ENCODE measurements at places on chromosomes 2 and 18.
A peak's percentile ranks its signal among the peaks of the same experiment; 100 is the strongest.

DNA sequence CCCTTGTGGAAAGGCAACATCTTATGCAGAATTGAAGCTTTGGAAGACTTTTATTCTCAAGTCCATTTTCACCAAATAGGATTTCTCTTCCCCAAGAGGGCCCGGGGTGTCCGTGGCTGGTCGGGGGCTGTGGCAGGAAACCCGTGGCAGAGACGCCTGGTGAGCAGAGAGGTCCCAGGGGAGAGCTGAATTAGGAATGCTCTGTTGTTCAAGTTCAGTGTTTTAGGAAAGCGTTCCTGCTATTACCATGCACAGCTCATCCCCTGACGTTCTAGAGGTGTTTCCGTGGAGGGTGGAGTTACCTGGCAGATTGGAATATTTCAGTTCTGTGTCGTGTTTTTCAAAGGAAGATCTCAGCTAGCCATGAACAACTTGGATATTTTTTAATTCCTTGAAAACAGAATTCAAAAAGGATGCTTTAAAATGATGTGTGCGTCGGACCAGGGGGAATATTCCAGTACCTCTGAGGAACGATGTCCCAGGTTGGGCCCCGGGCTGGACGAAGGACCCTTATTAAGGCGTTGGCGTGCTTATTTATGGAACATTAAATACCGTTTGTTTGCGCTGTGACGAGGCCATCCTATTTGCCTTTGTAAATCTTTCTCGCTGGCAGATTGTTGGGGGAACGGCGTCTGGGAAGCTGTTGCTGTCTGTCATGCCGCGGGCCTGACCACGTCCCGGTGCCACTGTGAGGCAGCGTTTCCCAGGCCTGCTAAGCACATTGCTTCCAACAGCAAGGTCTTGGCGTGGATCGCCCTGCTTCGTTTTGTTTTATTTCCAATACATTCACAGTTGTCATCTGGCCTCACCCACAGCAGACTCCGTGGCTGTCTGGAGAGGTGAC, 8.2 kb downstream of the NFATC1 start:
- no peak for DNase-seq

DNA sequence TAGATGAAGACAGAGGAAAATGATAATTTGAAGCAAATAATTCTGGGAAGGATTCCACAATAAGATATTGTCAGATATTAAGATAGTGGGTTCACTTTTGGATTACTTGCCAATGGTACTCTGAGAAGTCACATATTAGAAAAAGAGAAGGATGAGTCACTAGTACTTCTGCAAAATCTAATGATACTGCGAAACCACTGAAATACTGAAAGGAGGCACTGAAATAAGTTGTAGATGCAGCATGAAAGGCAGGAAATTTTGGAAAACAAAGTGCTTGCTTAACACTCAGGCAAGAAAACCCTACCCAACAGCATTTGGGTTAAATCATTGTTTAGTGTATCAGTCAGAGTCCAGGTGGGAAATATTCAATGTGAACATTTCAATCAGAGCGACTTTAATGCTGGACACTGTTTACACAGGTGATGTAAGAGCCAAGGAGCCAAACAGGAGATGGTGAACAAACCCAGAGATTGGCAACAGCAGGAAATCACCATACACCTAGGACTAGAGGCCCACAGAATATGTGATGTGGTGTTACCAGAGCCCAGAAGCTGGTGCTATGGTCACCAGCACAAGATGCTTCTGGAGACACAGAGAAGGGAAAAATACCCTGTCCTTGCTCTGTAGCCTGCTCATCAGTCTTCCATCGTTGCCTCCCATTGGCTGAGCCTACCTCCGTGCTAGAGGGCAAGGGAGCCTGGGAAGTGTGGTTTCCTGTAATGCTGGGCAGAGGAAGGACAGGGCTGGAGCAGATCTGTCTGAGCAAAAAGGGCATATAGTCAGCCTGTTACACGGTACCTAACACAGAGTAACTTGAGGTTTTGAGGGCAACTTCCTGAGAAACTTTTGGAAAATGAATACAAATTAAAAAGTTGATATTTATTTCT, 204.7 kb upstream of the ITGA4 start:
- DNase-seq: no peak

DNA sequence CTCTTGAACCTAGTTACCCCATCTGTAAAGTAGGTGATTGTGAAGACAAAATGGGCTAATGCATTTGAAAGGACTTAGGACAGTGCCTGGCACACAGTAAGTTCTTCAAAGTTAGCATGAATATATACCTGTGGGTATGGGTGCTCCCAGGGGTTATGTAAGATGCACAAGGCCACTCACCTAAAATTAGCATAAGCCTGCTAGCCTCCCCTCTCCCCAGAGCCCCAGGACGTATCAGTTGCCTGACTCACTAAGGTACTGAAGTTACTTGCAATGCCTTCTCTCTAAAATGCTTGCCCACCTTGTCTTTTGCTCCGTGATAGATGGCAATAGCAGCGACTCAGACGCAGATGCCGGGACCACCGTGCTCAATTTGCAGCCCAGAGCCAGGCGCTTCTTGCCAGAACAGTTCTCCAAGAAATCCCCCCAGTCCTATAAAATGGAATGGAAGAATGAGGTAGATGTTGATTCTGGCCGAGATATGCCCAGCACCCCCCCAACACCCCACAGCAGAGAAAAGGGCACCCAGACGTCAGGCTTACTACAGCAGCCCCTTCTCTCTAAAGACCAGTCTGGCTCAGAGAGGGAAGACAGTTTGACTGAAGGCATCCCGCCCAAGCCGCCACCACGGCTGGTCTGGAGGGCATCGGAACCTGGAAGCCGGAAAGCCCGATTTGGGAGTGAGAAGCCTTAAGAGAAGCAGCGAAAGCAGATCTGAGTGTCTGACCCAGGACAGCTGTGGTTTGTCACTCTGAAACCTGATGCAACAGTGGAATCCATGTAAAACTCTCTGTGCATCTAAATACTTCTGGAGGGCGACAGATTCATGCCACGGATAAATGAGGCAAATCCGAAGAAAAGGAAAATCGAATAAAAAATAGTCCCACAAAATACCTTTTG, 53.8 kb upstream of the TMEM182 start:
- no peak for DNase-seq

DNA sequence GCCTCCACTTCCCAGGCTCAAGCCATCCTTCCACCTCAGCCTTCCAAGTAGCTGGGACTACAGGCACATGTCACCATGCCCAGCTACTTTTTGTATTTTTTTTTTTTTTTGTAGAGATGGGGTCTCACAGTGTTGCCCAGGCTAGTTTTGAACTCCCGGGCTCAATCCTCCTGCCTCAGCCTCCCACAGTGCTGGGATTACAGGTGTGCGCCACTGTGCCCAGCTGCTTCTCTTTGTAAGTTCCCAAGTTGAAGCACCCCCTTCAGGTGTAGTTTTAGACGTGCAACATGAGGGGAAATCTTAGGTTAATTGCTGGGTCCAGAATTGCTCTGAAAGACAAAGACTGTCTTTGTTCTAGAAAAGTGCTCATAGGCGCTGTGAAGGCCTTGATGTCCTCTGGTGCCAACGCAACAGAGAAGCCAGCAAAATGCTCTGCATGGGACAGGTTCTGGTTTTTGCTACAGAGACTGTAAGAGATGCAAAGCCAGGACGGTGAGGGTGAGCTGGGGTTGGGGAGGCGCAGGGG, 46.6 kb downstream of the RRM2 start:
- no peak for DNase-seq

DNA sequence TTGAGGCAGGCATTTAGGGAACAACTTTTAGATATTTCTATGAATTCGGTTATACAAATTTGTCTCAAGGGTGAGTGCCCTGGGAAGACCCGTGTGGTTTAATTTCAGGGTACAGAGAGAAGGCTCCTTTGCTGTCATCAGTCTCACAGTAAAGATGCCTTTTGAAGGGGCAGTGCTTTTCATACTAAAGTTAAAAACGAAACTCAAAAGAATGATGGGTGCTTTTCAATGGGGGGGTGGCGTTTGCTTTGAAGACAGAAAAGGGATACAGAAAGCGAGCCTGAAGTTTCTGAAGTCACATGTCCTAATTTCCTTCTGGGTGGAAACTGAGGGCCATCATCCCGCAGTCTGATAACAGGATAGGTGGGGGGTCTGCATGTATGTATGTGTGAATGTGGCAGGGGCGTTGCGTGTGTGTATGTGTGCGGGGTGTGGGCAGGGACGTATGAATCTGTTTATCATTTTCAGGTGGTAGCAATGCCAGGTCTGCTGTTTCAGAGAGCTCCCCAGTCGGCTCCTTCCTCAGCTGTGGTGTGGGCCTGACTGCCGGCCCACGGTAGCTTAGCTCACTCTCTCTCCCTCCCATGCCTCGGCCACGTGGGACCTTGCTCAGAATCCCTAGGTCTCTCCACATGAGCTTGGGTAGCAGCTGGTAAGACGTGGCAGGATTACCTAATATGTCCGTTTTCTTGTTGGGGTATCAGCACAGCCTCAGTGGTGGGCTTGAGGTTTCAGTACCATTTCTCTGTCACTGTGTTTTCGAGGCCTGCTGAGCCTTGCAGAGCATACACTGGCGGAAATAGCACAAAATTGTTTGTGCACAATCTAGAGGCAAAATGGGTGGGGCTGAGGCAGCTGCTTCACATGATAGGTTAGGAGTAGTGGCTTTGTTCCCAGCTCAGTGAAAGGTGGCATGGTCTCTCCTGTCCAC, 32.7 kb downstream of the ARHGAP25 start:
- no peak for DNase-seq

DNA sequence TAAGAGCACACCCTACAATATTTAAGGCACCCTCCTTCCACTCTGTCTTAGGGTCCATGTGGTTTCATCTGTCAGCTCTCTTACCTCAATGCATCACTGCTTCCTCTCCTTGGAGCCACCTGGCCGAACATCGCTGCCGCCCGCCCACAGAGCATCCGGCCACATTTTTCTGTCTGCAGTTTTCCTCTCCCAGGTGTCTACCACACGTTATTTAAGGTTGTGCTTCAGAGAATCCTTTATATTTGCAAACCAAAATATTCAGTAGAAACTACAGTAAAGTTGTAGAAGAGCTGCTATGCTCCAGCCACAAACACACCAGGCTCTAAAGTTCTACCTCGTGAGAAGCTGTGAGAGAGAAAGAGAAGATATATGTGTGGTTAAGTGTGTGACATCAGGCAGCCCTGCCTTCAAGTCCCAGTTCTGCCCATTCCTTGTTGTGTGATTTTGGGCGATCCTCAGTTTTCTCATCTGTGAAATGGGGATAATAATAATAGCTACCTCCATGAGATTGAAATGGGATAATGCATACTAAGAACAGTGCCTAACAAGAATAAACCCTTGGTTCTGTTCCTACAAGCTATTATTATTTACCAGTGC, 4.9 kb upstream of the STK17B start:
- DNase-seq: no peak

DNA sequence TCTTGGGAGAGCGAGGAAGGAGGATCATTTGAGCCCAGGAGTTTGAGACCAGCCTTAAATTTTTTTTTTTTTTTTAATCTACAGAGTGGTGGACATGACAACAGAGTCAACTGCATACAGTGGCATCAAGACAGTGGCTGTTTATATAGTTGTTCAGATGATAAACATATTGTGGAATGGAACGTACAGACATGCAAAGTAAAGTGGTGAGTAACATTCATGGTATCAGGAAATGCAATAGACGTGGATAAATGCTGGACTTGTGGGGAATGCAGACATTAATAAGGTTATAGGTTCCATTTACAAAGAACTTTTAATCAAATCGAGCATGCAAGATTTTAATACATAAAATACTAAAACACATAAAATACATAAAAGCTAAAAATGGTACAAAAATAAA, 11.9 kb downstream of the WDR43 start:
- no peak for DNase-seq

- no peak for DNase-seq
These were observed 223.4 kb downstream of the TFCP2L1 start for GRCh38 chr2:121061633-121062032.

GRCh38 chr2:103959174-103960128, 894.5 kb upstream of the POU3F3 start:
- DNase-seq: no peak

GRCh38 chr2:104745846-104746245, 108.1 kb upstream of the POU3F3 start:
- no peak for DNase-seq

- no peak for DNase-seq
These were observed 16.4 kb downstream of the CRIM1 start for GRCh38 chr2:36371928-36372391.

DNA sequence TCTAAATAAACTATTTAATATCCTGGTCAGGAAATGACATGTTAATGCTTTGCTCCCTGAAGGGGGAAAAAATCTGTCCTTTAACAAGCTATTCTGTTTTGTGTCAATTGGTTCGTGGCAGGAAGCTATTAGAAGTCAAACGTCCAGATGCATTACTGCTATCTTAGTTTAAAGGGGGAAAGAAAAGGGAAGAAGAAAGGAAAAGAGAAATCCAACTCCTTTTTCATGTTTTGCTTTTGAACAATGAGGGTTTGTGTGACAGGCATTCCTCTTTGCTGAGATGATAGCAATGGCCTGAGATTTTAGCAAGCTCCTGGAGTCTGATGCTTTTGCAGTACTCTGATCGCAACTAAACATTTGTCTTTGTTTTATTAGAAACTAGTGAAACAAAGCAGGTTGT, 24.6 kb downstream of the TRIB2 start:
- no peak for DNase-seq

- peak; percentile 28 for DNase-seq
These were observed 93.8 kb upstream of the ODC1 start for GRCh38 chr2:10541775-10542432.

DNA sequence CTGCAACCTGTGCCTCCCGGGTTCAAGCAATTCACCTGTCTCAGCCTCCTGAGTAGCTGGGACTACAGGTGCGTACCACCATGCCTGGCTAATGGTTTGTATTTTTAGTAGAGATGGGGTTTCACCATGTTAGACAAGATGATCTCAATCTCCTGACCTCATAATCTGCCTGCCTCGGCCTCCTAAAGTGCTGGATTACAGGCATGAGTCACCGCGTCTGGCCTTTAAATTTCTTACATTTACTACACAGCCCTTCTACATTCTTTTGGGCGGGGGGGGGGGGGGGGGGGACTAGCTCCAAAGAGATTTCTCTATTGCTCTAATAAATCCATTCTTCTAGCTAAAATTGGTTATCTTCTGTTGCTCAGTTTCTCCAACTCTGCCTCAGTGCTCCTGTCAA, 964.9 kb upstream of the ACVR2A start:
- DNase-seq: no peak

DNA sequence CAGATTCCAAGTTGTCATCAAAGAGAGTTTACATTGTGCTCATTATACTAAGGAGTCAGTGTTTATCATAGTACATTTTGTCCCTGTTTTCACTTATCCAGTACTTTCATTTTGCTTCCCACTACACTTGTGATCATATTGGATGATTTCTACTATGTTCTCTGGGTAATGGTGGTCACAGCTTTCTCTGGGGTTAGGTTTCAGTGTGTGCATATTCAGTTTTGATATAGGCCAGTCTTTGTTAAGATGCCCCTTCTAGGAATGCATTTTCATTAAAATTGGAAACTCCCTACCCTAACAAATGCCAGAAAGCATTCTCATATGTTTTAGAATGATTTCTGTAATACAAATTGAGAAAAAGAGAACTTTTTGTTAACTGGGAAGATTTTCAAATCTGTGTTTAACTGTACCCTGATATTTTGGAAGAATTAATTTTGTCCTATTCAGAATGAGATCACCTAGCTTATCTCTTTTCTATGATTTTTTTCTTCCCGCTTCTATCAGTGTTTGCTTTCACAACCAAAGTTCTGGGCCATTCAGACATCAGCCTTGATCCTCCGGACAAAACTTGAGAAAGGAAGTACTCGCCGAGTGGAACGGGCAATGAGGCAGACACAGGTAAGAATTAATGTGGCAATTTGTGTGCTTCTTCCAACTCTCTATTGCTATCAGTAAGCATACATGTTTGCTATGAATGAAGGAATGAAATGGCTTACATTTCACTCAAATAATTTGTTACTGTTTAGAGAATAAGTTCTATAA, 74.6 kb downstream of the TTC27 start:
- DNase-seq: no peak
